ENCODE measurements at places on chromosomes 3 and 15. TPM values are rescaled to one million over a fixed set of nuclear protein-coding genes. Genes with fewer than 3 reads are reported as not detected.

Gene CCNB2
- 2.0 TPM for total RNA-seq

Gene ATP8B4
- 9.0 TPM for total RNA-seq

Gene CHRM5
- total RNA-seq: not detected

DNA sequence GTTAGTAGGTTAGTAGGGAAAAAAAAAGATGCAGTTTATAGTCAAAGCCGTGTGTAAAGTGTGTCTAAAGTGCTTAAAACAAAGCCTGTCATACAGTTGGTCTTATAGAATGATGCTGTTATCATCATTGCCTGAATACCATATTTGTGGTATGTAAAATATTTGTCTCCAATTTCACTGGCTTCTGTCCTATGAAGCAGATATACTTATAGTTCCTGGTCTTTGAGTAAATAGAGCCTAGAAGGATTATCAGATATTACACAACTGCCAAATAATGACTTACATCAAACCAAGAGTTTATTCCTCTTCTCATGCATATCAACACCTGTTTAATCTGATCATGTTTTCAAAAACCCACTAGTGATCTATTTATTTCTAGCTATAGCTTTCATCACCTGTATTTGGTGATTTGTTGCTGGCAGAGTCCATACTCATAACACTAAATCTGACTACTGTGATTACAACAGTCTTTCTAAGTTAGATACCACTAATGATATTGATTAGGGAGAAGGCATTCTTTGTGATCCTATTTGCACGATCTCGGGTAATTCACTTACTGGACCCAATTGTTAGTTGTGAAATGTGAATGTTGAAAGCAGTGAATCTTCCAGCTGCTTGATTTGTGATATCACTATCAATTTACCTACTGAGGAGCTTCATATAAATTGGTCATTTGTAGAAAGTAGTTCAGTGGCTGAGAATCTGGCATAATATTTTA lies 413.7 kb downstream of the LPP start:
- H3K36me3 ChIP-seq: no peaks in the 10 kb centered on the region
- no peaks in the 10 kb centered on the region for H3K4me1 ChIP-seq
- no peaks in the 10 kb centered on the region for H3K27me3 ChIP-seq
- DNase-seq: no peak
- H3K4me3 ChIP-seq: no peak overlapping the region
- H3K27ac ChIP-seq: no peak overlapping the region

DNA sequence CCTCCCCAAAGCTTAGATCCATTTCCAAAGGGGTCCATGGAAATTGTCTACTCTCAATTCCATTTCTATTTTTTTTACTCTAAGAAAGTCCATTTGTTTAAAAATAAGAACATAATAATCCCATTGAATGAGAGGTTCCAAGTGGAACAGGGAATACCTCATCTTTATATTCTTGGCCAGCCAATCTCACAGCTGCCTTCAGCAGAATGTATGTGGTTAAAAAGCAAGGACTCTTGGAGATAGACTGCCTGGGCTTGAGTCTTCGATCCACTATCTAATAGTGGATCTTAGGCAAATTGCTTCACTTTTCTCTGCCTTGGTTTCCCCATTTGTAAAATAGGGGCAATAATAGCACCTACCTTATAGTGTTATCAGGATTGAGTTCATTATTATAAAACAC lies 24.5 kb upstream of the CAPN7 start:
- H3K4me1 ChIP-seq: no peaks in the 10 kb centered on the region
- no peak overlapping the region for H3K27ac ChIP-seq
- no peak for DNase-seq
- H3K4me3 ChIP-seq: no peak overlapping the region

GRCh38 chr3:114644367-114644766 lies 350.5 kb downstream of the TIGIT start:
- no peak for DNase-seq
- H3K4me3 ChIP-seq: no peak overlapping the region
- no peaks in the 10 kb centered on the region for H3K27me3 ChIP-seq
- no peaks in the 10 kb centered on the region for H3K36me3 ChIP-seq
- no peak overlapping the region for H3K27ac ChIP-seq
